ENCODE measurements at places on chromosomes 16 and 17.

DNA sequence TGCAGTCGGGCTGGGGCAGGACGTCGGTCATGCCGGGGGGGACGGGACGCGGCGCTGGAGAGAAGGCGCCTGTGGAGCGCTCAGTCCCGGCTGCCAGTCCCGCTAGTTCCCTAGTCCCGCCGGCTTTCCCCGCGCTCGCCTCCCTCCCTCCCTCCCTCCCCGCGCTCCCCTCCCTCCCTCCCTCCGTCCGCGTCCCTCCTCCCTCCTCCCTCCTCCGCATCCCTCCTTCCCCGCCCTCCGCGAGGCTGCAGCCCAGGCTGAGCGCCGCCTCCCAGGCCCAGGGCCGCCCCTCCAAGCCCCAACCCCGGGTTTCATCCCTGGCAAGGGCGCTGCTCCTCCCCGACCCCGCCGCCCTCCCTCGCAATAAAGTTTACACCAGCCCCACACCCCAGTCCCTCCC, 34.8 kb downstream of the TIMM22 start:
- no peak for DNase-seq

DNA sequence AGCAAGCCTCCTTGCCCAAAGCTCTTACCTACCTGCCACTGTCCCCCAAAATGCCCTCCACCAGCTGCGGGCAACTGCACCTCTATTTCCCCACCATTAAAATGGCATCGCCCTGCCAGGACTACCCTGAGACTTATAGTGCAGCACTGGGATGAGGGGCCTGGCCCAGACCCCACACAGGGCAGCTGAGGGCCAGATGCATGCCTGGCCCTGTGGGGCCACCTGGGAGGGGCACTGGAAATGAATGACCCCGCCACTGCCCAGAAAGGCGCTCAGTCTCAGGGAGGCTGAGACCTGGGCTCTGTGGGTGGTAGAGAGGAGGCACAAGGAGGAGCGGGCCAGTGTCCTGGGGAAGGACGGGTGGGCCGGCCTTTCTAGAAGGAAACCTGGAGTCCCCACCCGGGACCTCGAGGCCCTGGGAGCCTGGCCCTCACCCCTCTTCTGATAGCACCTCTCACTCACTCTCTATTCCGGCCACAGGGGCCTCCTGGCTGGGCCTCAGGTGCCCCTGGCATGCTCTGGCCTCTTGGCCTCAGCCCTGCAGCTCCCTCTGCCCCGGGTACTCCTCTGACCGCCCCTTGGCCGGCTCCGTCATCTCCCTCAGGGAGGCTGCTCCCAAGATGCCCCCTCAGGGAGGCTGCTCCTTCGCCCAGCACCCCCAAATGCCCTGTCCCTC, 26.9 kb downstream of the KATNB1 start:
- no peak for DNase-seq

DNA sequence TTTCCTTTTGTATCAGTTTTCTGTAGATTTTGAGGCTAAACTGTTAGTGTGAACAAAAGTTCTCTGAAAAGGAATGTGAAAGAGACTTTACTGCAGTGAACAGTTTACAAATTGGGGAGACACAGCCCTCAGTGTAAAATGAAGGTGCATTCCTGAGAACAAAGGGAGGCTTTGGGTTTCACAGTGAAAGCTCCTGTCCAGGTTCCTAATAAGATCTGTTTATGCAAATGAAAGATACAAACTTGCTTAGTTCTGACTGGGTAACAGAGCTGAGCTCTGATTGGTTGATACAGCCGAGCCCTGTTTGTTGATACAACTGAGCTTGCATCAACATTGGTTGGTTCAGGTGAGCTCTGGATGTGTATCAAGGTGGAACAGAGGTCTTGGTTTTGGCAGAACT, 8.3 kb upstream of the CDRT15 start:
- DNase-seq, result no peak

GRCh38 chr16:66240631-66241395, 125.7 kb upstream of the CDH5 start:
- no peak for DNase-seq

GRCh38 chr17:75876938-75877751, 1.2 kb downstream of the TRIM47 start:
- no peak for DNase-seq

- no peak for DNase-seq
Measured at GRCh38 chr17:13865650-13866049, 203.7 kb upstream of the COX10 start.

DNA sequence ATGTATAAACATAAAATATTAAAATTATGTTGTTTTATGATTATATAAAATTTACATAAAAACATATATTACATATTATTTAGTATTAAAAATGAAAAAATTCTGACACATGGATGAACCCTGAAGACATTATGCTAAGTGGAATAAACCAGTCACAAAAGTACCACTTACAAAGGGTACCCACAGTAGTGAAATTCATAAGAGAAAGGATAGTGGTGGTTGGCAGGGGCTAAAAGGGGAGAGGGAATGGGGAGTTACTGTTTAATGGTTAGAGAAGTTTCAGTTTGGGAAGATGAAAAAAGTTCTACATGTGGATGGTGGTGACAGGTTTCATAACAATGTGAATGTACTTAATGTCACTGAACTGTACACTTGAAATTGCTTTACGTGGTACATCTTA, 41.4 kb downstream of the FBXL20 start:
- no peak for DNase-seq

DNA sequence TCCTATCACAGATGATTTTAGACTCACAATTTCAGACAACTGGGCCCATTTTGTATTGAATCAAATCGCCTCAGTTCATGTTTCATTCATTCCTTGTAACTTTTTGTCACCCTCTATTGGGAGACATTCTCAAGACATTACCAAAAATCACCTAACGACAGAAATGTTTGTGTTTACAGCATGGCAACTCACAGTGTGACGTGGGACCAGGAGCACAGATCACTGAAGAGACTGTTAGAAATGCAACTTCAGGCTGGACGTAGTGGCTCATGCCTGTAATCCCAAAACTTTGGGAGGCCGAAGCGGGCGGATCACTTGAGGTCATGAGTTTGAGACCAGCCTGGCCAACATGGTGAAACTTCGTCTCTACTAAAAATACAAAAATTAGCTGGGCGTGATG, 249.6 kb downstream of the NTN1 start:
- no peak for DNase-seq

GRCh38 chr16:81278526-81278925, 36.2 kb upstream of the GAN start:
- no peak for DNase-seq

- DNase-seq, result no peak
Measured at GRCh38 chr17:27533874-27534815, 77.9 kb downstream of the KSR1 start.

GRCh38 chr16:4214215-4214621, 27.7 kb downstream of the SRL start:
- no peak for DNase-seq

GRCh38 chr17:74212209-74212912, 1.0 kb upstream of the TTYH2 start:
- no peak for DNase-seq

DNA sequence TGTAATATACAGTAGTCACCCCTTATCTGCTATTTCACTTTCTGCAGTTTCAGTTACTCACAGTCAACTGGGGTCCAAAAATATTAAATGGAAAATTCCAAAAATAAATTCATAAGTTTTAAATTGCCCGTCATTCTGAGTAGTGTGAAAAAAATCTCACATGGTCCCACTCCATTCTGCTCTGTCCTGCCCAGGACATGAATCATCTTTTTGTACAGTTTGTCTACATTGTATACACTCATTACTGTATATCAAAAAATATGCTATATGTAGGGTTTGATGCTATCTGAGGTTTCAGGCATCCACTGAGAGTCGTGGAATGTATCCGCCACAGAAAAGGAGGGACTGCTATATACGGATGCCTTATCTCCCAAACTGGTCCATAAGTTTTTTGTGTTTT, 16.0 kb upstream of the APPBP2 start:
- no peak for DNase-seq

GRCh38 chr16:85704011-85704410, 15.3 kb upstream of the GINS2 start:
- DNase-seq, result no peak

DNA sequence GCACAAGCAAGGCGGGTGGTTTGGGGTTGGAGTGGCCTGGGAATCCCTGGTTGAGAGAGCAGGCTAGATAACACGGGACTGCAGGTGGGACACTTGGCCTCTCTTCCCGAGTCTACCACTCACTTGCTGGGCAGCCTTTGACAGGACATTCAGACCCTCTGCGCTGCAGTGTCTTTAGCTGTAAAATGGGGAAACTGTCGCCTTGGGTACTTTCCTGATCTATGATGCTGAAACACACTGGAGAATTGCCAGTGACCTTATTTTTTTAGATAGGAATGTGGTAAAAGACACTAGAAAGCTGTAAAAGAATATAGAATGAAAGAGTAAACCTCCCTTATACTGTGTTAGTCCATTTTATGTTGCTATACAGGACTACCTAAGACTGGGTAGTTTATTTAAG, 30.5 kb downstream of the KSR1 start:
- no peak for DNase-seq

GRCh38 chr16:25374556-25374955, 116.9 kb upstream of the ZKSCAN2 start:
- DNase-seq, result no peak

DNA sequence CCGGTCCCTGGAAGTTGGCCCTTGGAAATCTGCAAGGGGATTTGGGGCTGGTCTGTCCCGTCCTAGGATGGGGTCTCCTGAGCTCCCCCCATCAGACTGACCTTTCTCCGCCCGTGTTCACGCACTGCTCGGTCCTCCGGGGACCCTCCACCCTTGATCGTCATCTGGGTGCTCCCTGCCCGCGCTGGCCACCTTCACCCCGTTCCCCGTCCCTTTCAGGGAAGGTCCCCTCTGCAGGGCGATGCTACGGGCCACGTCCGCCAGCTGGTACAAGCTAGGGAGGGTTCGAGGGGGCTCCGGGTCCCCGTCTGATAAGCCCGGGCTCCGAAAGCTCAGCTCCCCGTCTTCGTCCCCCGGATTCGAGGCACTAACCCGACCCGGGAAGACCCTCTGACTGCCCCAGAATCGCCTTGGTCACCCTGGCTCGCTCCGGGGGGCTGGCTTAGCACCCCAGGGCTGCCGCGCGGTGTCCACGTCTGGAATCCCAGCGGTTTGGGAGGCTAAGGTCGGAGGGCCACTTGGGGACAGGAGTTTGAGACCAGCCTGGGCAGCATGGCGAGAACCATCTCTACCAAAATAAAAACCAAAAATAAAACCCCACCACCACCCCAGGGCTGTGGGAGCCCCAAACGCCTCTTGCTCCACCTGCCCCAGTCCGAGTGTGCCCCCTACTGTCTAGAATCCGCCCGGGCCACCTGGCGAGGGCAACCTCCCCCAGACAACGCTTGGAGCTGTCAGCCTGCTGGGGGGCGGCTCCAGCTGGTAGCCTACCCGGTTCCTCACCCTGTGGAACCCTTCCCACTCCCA, 1.1 kb upstream of the SLC43A2 start:
- DNase-seq, result peak; percentile 49

GRCh38 chr17:67386965-67387551, 10.0 kb downstream of the PITPNC1 start:
- DNase-seq, result peak; percentile 74

DNA sequence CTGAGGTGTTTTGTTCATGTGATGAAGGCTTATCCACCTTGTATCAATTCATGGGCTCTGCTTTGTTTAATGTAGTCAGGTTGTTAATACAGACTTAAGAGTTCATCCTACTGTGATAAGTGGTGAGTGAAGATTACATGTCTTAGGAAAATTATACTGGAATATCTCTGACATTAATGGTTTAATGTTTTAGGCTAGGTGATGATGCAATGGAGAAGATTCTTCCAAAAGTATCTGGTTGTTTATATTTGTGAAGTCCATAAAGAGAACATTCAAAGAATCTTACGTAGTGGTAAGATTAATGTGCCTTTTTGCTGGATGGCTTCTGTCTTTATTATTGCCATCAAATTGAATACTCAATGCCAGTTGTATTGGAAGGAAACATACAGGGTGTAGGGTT, 236.4 kb downstream of the BCAS3 start:
- no peak for DNase-seq

DNA sequence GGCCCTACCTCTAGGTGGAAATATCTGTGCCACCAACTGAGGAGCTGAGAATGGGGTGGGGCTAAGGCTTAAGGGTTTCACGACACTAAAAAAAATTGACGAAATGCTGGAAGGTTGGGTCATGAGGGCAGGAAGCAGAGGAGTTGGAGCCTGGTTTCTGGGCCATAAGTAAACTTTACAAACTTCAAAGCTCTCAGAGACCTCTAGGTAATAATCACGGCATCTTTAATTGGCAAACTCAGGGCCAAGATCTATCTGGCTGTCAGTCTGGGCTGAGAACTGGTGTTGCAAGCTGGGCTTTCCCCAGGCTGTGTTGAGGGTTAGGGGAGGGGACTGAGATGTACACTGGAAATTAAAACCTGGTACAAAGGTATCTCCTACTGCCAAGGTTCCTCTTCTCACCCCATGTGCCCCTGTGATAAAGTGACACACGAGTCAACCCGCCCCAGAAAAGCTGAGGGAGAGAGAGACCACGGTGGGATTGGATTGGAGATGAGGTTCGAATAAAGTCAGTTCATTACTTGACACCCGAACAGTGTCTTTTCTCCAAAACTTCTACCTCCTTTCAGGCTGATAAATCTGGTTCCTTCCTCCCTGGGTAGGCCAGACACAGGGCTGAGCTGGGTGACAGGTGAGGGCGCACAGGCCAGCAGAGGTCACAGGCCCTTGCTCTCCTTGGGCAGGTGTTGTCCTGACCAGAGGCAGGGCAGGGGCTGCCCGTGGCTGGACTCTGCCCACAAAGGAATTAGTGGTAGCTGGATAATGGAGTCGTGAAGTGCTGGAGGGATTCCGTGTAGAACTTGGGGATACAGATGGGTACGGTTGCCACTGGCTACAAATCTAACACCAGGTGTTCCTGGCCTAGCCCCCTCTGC, 4.0 kb upstream of the ZNF768 start:
- DNase-seq, result no peak

GRCh38 chr17:7833011-7833794, 814 bp upstream of the KDM6B start:
- no peak for DNase-seq

DNA sequence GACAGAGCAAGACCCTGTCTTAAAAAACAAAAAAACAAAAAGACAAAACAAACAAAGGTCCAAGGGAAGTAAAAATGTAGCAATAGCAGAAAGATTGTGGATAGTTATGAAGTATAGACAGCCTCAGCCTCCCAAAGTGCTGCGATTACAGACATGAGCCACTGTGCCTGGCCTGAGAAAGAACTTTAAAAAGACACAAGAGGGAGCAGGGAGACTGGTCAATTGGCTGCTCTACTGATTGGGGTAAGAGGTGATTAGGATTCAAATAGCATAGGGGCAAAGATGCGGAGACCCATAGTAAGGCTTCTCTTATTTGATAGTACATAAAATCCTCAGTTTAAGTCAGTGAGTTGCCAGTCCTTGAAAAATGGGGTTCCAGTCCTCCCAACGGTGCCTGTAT, 518.2 kb upstream of the GOT2 start:
- no peak for DNase-seq

DNA sequence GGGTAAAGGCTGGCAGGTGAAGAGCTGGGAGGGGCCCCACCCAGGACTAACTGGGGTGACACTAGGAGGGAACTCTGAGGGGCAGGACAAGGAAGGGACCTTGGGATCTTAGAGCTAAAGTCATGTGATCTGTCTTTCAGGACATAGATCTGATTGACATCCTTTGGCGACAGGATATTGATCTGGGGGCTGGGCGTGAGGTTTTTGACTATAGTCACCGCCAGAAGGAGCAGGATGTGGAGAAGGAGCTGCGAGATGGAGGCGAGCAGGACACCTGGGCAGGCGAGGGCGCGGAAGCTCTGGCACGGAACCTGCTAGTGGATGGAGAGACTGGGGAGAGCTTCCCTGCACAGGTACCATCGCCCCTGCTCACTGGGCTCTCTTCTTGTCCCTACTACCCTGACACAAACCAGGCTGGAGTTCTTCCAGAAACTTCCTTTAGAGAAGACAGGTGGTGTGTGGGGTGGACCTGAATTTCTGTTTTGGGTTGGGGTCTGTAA, 8.1 kb downstream of the NFE2L1 start:
- DNase-seq, result no peak

All from HEK293T (cell line).